RPMI7951 (cell line): ENCODE measurements at places on chromosomes 5 and 9. TPM values are rescaled to one million over a fixed set of nuclear protein-coding genes. Genes with fewer than 3 reads are reported as not detected.

GRCh38 chr5:159478950-159479349, 148.7 kb upstream of the IL12B start:
- DNase-seq, result no peak

DNA sequence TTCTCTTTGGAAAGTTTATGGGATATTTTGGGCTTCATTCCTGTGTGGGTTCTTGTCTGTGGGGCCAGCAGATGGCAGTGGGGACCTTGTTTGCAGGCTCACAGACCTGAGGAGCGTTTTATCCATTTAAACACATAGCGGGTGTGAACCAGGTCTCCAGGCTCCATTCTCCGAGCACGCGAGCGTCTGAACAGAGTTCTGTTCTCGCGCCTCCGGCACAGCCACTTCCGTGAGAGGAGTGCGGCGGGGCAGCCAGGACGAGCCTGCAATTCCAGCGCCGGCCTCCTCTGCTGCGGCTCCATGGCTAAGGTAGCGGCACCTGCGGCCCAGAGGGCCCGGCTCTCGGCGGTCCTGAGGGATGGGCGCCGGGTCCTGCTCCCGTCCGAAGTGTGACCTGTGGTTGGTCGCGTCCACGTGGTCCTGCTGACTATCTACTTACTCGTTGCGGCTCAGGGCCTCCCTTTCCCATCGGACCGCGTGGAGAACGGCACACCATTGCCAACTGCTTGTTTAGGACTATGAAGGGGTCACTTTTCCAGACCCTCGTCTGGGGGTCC, 7.3 kb downstream of the NRARP start:
- peak; percentile 47 for DNase-seq

GRCh38 chr9:92008041-92008440, 58.0 kb upstream of the ROR2 start:
- peak; percentile 19 for DNase-seq

GRCh38 chr5:96651047-96651446, 11.1 kb upstream of the CAST start:
- no peak for DNase-seq

DNA sequence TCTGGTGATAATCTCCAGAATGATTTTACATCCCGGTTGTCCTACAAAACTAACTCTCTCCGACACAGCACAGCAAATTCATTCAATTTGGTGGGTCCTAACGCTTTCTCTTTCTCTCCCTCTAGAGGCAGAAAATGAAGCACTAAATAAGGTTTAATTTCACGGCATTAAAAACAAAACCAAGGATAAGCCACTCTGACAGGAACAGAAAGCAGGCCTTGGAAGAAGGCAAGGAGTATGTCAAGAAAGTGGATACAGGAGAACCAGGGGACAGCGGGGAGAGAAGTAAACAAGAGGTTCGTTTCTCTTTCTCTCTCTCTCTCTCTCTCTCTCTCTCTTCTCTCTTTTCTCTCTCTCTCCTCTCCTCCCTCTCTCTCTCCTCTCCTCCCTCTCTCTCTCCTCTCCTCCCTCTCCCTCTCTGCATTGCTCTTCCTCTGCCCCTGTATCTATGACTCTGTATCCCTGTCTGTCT, 49.8 kb downstream of the EBF1 start:
- DNase-seq, result peak; percentile 29

DNA sequence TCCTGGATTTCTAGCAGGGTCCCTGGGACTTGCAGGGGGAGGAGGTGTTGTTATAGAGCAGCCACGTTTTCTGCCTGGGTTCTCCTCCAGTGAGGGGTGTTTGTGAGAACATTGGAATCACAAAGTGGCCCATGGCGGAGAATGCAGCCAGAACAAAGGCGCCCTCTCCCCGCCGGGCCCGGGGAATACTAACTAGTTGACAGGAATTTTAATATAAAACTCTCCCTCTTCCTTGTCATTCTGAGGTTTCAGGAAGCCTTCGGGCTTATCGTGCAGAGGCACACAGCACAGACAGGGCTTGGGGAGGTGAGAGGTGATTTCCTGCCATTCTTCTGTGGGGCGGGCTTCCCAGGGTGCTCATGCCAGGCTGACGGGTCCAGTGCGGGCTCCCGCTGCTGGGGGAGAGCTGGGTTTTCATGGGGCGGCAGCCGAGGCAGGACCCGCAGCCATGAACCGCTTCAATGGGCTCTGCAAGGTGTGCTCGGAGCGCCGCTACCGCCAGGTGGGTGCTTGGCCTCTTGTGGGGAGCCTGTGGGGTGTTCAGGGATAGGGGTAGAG, 37.7 kb downstream of the RGS3 start:
- no peak for DNase-seq

GRCh38 chr5:159749146-159749545, 167.1 kb upstream of the ADRA1B start:
- DNase-seq, result no peak

- DNase-seq, result peak; percentile 91
These were observed 26.4 kb upstream of the F2R start for GRCh38 chr5:76689321-76690036.

DNA sequence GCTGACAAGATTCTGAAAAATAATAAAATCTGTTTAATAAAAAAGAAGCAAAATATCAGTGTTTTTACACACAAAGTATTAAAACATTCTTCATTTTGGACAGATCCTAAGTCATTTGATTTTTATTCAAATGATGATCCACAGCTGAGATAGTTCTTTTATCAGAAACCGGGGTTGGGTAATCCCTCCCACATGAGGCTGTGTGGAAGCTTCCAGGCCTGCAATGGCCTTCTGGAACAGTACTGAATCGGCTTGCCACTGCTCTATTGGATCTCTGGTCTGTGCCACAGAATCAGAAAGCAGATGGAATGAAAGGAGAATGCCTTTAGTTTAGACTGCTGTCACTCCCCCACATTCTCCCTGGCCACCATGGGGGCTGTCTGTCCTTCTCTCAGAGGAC, 6.1 kb upstream of the C5orf58 start:
- DNase-seq, result no peak

DNA sequence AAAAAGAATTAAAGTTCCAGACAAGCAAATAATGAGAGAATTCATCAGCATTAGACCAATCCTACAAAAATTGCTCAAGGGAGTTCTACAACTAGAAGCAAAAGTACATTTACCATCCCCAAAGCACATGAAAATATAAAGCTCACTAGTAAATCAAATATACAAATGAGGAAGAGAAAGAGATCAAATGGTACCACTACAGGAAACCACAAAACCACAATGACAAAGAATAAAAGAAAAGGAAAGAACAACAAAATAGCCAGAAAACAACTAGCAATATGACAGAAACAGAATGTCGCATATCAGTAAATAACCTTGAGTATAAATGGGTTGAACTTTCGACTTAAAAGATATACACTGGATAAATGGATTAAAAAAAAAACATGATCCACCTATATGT, 739.0 kb downstream of the DTWD2 start:
- DNase-seq, result peak; percentile 9

GRCh38 chr9:137350696-137351584, 48.9 kb upstream of the NRARP start:
- DNase-seq, result no peak

DNA sequence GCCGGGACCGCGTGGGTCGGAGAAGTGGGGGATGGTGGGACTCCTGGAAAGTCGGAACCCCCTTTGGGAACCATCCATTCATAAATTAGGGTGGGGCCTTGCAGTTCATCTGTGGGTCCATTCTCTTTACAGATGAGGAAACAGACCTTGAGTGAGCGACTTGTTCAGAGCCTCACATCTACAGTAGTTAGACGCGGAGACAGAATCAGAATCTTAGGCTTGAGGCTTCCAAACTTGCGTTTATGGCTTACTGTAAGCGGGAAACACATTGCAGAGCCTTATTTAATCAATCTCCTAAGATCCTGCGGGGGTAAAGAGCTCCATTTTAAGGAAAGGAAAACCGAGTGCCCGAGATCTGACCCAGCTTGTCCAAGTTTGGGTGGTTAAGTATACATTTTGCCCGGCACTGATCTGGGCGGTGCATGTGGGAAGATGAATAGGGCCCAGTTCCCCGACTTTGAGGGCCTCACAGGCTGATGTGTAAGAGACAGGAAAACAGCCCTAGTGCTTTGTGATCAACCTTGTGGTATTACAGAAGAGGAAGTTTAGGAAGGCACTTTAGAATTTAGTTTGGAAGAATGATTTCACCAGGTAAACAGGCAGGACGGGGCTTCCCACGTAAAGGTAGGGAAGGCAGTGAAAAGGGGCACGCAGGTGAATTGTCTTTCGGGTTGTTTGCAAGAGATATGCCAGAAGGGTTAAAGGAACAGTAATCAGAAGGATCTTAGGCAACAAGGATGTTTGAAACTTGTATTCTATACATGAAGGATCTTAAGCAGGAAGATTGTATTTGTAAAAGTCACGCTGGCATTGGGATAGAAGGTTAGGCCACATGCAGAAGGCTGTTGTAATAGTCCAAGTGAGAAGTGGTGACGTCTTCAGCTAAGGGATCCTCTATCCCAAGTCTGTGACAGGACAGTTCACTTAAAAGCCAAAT, 744 bp downstream of the TARS1 start:
- DNase-seq, result peak; percentile 76

GRCh38 chr5:62575066-62575465, 3.6 kb upstream of the LRRC70 start:
- DNase-seq, result no peak

- DNase-seq, result no peak
These were observed 365.6 kb downstream of the MAN2A1 start for GRCh38 chr5:110055302-110055701.

GRCh38 chr5:175713930-175714329, 56.1 kb downstream of the HRH2 start:
- no peak for DNase-seq

- DNase-seq, result no peak
These were observed 6.9 kb downstream of the CCL19 start for GRCh38 chr9:34684145-34684544.

DNA sequence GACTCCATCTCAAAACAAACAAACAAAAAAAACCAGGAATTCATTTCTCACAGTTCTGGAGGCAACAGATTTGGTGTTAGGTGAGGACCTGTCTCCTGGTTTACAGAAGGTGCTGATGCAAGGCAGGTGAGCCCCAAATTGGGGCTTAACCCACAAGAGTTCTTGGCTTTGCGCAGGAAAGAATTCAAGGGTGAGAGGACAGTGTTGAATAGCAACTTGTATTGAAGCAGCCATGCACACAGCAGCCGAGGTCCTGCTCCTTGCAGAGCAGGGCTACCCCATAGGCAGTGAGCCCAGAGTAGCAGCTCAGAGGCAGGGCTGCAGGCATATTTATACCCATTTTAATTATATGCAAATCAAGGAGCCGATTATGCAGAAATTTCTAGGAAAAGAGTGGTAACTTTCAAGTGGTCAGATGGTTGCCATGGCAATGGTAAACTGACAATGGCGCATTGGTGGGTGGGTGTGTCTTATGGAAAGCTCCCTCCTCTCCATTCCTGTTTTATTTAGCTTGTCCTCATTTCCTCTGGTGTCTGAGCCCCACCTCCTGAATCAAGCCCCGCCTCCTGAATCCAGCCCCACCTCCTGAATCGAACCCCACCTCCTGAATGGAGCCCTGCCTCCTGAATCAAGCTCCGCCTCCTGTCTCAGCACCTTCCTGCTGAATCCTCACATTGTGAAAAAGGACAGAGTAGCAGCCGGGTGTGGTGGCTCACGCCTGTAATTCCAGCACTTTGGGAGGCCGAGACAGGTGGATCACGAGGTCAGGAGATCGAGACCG, 34.5 kb upstream of the COL5A1 start:
- DNase-seq, result peak; percentile 82

DNA sequence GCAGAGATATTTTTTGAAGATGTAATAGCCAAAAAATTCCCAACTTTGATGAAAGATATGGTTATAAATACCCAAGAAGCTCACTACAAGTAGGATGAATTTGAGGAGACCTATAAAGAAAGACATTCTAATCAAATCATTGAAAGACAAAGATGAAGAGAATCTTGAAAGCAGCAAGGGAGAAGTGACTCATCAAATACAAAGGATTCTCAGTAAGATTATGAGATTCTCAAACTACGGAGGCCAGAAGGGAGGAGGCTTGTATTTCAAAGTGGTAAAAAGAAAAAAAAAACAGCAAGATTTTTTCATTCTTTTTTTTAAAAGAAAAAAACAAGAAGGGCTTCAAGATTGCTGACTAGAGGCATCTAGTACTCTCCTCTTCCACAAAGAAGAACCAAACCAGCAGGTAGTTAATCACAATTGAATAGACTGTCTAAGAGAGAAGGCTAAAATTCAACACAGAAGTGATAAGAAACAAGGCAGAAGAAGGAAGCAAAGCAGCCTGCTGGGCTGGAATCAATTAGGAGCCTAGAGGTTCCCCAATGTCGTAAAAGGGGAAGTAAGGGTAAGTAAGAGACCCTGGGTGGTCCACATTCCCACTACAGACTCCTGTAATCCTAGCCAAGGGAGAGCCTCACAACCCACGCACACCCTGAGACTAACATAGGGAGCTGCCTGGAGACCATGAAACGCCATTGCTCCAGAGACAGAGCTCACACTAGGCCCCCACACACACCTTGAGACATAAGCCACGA, 59.1 kb upstream of the NIPAL4 start:
- no peak for DNase-seq

DNA sequence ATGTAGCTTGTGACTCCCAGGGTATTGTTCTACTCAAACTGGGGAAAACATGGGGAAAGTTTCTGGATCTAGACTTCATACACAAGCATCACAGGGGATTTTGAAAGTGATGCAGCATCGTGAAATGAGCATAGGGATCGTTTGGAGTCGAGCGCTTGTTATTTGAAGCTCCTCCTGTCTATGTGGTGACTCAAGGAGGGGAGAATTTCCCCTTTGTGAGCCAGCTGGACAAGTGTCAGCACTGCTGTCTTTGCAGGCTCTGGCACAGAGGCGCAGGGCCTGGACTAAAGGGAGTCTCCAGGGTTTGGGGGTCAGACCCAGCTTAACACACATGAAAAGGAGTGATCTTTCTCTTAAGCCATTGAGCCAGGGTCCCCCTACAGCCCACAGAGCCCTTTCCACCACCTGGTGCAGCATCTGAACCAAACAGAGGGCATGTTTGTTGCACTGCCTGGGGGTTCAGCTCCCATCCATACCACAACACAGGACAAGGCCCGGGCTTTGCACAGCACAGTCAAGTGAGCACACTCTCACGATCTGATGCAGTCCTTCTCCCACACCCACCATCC, 51.0 kb downstream of the IRF1 start:
- peak; percentile 89 for DNase-seq

- no peak for DNase-seq
These were observed 405.2 kb downstream of the ZNF608 start for GRCh38 chr5:124341066-124341858.

Gene CARD9
- total RNA-seq, result 0.68 TPM in 1 of 2 replicates, not detected in the other

Gene GRM6
- not detected in 2 replicates for total RNA-seq

Gene ITK
- not detected in 2 replicates for total RNA-seq

Gene MARCHF3
- 7.8 and 11.5 TPM in 2 replicates for total RNA-seq

Gene NREP
- total RNA-seq, result 193 and 228 TPM in 2 replicates

Gene ANXA2R
- total RNA-seq, result 2.6 and 3.2 TPM in 2 replicates

Gene C1QTNF2
- total RNA-seq, result 3.5 and 4.8 TPM in 2 replicates

Gene STKLD1
- 1.5 and 1.7 TPM in 2 replicates for total RNA-seq

Gene PDCD1LG2
- total RNA-seq, result 10.7 and 16.2 TPM in 2 replicates

Gene SLC46A2
- total RNA-seq, result not detected in 2 replicates

Gene PCDHA9
- not detected in 2 replicates for total RNA-seq
